Upper lobe of left lung (tissue), 6 donors: ENCODE measurements at places on chromosomes 13 and 19. TPM values are rescaled to one million over a fixed set of nuclear protein-coding genes. Genes with fewer than 3 reads are reported as not detected.

The ZNF667 gene
- 3.1 TPM for total RNA-seq

The MBD3L3 gene
- not detected for total RNA-seq

The LIM2 gene
- not detected for total RNA-seq

The CA11 gene
- total RNA-seq = 3.2 TPM

The KLK14 gene
- not detected for total RNA-seq

The EPSTI1 gene
- total RNA-seq = 16.1 TPM

The ZNF682 gene
- total RNA-seq = 6.9 TPM

The ZNF723 gene
- total RNA-seq = not detected

The NLRP11 gene
- not detected for total RNA-seq

The LILRB1 gene
- total RNA-seq = 4.0 TPM

The ITM2B gene
- 851 TPM for total RNA-seq

The SWSAP1 gene
- 3.1 TPM for total RNA-seq

The ZNF135 gene
- 5.0 TPM for total RNA-seq

The CYP2A7 gene
- 0.71 TPM for total RNA-seq

The KRTDAP gene
- total RNA-seq = not detected

The CCL25 gene
- not detected for total RNA-seq

DNA sequence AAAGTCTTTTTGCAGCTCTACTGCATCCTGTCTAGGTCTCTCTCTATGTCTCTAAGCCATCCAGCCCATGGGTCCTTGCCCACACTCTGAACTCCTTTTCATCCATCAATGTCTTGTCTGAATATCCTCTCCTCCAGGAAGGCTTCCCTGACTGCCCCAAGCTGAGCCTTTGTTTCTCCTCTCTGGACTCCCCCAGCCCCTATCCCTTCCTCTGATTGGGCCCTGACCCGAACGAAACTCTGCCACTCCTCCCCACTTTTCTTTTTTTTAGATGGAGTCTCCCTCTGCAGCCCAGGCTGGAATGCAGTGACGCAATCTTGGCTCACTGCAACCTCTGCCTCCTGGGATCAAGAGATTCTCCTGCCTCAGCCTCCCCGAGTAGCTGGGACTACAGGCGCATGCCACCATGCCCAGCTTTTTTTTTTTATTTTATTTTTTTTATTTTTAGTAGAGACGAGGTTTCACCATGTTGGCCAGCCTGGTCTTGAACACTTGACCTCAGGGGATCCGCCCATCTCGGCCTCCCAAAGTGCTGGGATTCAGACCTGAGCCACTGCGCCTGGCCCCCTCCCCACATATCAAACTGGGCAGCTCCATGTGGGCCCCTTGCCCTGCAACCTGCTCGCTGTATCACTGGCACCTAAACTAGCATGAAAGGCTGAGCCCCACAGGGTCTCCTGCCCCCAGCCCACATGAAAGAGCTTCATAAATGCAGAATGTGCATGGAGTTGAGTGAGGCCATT lies 870 bp upstream of the UNC13A start:
- no peak for DNase-seq

DNA sequence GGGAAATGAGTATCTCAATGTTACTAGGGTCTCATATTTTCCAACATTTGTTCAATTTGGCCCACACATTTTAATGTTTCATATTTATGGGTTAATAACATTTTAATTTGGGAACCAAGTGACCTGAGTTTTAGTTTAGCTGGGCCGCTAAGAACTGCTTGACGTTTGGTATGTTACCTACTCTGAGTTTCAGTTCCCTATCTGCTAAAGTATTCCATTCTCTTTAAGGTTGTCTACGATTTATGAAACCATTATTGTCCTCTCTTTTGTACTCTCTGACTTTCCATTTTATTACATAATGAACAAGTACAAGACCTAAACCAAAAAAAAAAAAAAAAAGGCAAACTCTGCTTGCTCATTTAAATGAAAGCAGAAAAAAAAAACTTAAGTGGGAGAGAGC lies 89.9 kb downstream of the FGF14 start:
- DNase-seq = no peak

DNA sequence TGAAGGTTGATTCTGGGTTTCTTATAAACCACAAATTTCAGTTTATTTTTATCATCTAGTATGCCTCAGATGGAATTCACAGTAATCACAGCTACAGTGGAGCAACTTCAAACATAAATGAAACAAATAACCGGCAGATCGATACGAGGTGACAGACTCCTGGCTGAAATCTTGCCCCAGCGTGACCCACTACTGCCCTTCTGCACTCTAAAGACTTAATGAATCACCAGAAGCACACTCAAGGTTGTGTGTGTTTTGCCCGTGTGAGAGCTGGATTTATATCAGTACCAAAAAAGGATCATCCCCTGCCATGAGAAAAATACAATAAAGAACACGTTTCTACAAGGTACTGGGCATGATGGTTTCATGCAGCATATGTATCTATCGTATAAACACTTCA lies 161.7 kb downstream of the KLF12 start:
- no peak for DNase-seq

- no peak for DNase-seq
These were observed 2.8 kb downstream of the SLC10A2 start for GRCh38 chr13:103063376-103063775.

DNA sequence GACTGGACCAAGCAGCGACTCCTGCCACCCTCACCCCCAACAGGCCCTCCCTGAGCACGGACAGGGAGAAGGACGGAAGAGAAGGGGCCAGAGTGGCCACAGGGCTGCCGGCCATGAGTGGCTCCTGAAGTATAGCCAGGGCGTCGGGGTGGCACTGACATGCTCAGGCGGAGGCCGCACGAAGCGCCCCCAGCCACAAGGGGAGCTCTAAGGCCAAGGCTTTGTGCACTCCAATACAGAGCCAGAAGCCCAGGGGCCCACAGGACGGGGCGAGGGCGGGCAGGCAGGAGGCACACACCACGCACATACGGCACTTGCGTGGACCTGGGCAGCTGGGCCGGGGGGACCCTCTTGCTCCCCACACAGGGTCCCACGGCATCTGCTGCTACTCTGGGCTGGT lies 52.0 kb downstream of the KLF2 start:
- DNase-seq = peak; percentile 82

DNA sequence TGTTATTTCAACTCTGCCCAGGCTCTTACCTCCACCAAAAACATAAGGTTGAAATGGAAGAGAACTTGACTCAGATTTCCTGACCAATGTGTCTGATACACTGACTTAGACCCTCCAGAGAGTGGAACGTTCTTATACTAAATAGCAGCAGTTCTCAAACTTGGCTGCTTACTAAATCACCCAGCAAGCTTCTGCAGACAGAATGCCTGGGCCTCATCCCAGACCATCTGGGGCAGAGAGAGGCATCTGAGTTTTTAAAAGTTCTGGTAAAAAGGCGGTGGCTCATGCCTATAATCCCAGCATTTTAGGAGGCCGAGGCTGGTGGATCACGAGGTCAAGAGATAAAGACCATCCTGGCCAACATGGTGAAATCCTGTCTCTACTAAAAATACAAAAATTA lies 46.3 kb downstream of the NEK5 start:
- no peak for DNase-seq

DNA sequence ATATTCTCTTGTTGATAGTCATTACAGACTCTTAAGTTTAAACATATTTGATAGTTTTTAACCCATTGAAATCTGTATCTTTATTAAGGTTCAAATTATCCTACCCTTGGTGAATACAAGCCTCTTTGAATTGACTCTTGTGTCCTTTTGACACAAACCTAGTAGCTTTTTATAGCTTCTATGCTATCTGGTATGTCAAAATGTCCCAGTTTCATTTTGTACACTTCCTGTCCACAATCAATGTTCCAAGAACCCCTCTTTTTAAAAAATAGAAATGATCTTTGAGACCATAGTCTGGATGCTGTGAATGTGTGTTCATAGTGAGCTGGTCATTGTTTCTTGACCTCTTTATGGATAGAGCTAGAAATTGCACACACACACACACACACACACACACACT lies 39.2 kb upstream of the FGF14 start:
- DNase-seq = no peak

- no peak for DNase-seq
These were observed 1.9 kb downstream of the BBC3 start for GRCh38 chr19:47228937-47229675.

GRCh38 chr13:111325941-111326620 lies 5.6 kb downstream of the TEX29 start:
- peak; percentile 59 for DNase-seq

GRCh38 chr19:46785054-46785979 lies 3.1 kb downstream of the SLC1A5 start:
- no peak for DNase-seq

DNA sequence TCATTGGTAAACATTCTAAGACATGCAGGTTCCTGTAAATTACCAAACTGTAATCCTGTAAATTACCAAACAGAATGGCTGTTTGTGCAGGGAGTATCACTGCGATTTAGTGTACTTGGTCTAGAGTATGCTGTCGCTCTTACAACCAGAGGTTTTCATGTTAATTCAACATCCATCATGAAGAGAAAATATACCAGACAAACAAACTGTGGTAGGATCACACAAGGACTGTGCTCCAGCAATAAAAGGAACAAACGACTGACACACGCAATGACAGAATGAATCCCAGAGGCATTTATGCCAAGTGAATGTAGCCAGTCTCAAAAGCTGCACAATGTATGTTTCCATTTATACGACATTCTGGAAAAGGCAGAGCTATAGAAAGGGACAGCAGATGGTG lies 31.2 kb downstream of the RFX2 start:
- DNase-seq = no peak

GRCh38 chr19:6925386-6925785 lies 38.0 kb downstream of the ADGRE1 start:
- DNase-seq = no peak

- no peak for DNase-seq
These were observed 296.6 kb downstream of the RFC3 start for GRCh38 chr13:34114581-34114980.

GRCh38 chr13:102504002-102504401 lies 92.8 kb upstream of the TPP2 start:
- DNase-seq = no peak

- no peak for DNase-seq
These were observed 15.4 kb upstream of the SBNO2 start for GRCh38 chr19:1189419-1189818.

GRCh38 chr13:35698911-35699576 lies 222.6 kb upstream of the MAB21L1 start:
- DNase-seq = no peak

- DNase-seq = no peak
These were observed 1.3 kb downstream of the ZNF780A start for GRCh38 chr19:40089462-40089861.

GRCh38 chr13:108963276-108963810 lies 333.9 kb downstream of the MYO16 start:
- DNase-seq = no peak

- no peak for DNase-seq
These were observed 9.3 kb upstream of the MISP start for GRCh38 chr19:741506-742131.

GRCh38 chr19:1952635-1953034 lies 11.7 kb downstream of the CSNK1G2 start:
- peak; percentile 65 for DNase-seq

GRCh38 chr13:50676602-50677001 lies 166.9 kb downstream of the DLEU7 start:
- DNase-seq = no peak

DNA sequence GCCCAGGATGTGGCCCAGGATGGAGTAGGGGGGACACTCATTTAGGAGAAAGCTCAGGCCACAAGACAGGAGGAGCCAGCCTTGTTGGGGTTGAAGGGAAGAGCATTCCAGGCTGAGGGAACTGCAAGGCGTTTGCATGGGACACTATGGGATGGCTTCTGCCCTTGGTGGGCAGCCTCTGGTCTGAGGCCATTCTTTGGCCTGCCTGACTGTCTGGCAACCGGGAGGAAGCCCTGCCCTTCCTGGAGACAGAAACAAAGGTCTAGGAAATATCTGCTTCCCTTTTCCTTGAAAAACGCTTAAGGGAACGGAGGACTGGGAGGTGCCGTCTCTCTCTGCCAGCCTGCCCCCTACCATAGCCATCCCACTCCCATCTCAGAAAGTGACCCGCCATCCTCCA lies 2.8 kb upstream of the ICAM1 start:
- DNase-seq = peak; percentile 40

- no peak for DNase-seq
These were observed 14.0 kb upstream of the IGLON5 start for GRCh38 chr19:51297406-51297805.

- no peak for DNase-seq
These were observed 31.4 kb downstream of the SMAD9 start for GRCh38 chr13:36888645-36889044.

DNA sequence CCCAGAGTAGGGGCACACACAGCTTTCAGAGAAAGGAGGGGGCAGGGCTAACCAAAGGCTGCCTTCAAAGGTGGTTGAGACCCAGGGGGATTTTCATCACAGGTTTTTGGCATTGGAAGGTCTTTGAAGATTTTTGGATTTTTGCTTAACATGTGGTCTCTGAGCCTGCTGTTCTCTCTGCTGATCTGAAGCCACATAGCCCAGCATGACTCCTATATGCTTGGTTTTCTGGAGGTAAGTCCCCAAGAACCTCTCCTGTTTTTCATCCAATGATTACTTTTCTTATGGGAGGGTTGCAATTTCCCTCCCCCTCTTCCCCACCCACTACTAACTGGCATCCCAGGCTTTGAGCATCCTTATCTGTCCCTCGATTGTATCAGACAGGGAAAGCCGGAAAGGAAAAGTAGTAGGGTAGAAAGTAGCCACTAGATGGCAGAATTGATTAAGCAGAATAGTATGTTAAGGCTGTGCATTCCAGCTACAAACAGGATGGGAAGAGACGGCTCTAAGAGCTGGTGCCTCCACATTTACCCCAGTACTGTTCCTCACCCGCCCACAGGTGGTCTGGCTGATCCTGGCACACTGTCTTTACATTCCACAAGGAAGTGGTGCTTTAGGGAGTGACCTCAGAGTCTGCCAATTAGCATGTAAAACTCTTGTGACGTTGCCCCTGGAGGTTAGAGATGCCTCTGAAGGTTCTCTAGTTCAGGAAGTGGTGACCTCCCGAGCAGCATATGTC lies 218.9 kb upstream of the EDNRB start:
- no peak for DNase-seq

- no peak for DNase-seq
These were observed 5.5 kb downstream of the FPR2 start for GRCh38 chr19:51766461-51766860.

GRCh38 chr19:19613506-19613905 lies 5.0 kb downstream of the PBX4 start:
- no peak for DNase-seq

DNA sequence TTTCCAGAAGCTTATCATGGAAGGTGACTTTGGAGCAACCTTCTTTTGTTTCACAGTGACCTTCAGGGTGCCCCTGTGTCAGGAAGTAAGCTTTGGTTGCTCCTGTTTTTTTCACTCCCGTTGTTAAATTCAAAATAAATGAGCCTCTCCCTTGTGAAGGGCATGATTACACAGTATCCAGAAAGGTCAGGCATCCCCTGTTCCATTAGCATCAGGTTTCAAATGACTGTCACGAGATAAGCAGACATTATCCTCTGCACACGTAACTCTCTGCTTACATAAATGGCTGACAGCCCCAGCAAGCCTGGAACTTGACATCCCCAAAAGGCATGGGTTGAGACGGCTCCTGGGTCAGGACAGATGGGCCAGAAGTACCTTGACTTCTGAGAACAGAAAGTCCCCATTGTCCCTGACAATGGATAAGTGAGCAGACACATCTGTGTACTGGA lies 52.0 kb downstream of the RAB20 start:
- no peak for DNase-seq

GRCh38 chr13:21986602-21987001 lies 315.7 kb downstream of the FGF9 start:
- DNase-seq = no peak

GRCh38 chr19:48746738-48747575 lies at the start of gene IZUMO1:
IZUMO1 (minus strand) TSS chr19:48746909; CDS start chr19:48745859, 1,050 bp downstream.
- peak; percentile 87 for DNase-seq

- DNase-seq = no peak
These were observed 1.1 kb upstream of the ZNF845 start for GRCh38 chr19:53332484-53332883.

GRCh38 chr13:113052971-113053370 lies 52.6 kb upstream of the F7 start:
- DNase-seq = no peak
